Cerebellar nuclear complex (tissue), 1 donor: ENCODE measurements at places on chromosomes 7 and 10.

DNA sequence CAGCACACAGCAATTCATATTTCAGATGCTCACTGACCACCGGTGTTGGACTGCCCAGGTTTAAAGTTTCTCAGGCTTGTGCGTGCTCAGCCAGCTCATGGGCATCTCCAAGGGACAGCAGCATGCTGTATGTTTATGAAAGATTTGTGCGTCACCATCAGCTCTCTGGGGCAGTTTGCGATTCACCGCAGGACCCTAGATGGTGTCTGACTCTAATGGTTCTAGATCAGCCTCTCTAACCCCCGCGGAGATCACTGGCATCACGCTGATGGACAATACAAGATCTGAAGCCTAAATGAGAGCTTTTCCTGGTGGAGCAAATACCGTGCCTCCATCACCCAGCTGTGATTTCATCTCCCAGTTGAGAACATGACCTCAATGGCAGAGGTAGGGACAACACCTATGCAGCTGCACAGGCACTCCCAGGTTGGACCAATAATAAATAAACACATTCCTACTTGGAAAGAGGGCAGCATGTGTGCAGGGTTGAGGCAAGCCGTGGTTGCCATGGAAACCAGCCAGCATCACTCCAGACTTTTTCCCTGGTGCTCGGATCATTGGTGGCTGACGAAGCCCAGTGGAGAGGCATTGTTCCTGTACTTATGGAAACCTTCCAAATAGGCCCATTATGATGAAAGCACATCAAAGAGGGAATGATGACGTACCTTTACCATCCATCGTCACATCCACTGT is 253.6 kb downstream of the KCNMA1 start:
- DNase-seq, result no peak

GRCh38 chr10:109115179-109115578 is 808.1 kb downstream of the XPNPEP1 start:
- DNase-seq, result no peak

GRCh38 chr7:39465055-39465929 is 100.9 kb upstream of the YAE1 start:
- DNase-seq, result no peak

- no peak for DNase-seq
Observed at GRCh38 chr7:32921896-32922295, 30.3 kb upstream of the KBTBD2 start.

GRCh38 chr7:12389089-12389700 is 14.5 kb downstream of the VWDE start:
- no peak for DNase-seq

DNA sequence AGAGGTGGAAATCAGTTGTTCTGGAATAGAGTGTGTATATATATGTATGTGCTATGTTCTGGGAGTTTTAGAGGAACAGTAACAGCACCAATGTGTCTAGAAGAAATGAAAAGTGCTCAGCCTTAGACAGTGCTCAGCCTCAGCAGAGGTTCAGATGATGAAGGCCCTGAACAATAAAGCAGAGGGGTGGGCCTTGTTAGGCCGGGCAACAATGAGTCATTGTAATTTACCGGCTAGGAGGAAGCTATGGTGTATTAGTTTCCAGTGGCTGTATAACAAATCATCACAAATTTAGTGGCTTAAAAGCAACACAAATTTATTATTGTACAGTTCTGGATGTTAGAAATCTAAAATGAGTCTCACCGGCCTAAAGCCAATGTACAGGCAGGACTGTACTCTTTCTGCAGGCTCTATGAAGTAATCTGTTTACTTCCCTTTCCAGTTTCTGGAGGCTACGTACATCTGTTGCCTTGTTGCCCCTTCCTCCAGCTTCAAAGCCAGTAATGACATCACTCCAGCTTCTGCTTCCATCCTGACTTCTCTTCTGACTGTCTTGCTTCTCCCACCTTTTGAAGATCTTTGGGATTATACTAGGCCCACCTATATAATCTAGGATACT is 84.6 kb downstream of the CH25H start:
- no peak for DNase-seq

- DNase-seq, result no peak
Observed at GRCh38 chr7:70229242-70229641, 631.0 kb downstream of the AUTS2 start.

DNA sequence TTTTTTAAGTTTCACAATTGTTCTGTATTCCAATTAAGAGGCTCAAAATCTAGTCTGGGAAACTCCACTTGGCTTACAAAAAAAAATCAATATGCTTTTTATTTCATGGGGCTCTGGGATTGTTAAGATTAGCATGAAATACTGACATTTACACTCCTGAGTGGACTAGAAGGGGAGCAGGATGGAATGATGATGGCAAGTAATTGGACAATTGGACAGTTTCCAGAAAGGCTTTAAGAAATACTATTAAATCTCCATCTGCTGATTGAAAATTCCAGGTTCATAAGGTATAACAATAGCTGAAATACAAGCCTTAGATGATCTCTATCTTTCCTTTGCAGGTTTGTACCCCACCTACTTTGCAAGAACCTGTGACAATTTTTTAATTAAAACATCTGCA is 184.4 kb downstream of the LRRTM3 start:
- DNase-seq, result no peak

DNA sequence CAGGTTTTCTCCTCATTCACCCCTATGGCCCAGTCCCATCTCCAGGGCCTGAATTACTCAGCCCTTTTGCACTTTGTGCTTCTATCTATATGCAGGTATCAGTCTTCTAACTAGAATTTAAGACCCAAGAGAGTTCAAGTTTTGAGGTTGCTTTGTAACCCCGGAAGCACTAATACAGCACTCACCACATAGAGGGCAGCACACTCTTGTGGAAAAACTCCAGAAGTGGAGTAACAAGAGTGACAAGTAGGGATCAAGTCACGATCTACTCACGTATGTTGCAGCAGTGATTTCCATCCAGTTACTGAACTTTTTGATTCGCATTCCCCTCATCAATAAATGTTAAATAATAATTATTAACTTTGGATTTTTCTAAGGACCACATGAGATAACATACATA is 151.0 kb downstream of the CHCHD3 start:
- no peak for DNase-seq

DNA sequence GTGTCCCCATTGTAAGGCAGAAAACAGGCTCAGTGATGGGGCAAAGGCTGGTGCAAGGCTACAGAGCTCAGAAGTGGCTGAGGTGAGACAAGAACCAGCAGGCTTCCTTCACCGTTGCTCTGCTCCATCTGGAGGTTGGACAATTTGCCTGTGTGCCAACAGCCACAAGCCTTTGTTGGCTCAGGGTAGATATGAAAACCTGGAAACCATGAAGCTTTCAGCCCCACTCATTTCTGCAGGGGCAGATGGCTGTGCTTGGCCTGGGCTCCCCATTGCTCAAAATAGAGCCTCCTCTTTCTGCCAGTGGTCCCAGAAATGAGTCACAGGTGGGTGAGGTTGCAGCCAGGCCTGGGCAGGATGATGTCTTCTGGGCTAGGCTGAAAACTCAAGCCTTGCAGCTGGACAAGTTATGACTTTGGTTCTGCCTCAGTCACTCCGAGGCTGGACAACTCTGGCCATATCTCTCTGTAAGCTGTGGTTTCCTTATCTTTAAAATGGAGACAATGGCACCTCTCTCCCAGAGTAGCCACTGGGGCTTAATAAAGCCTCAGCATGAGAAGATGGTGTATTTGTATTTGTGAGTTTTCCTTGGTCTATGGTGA is 12.2 kb upstream of the ZNF273 start:
- DNase-seq, result peak; percentile 91

DNA sequence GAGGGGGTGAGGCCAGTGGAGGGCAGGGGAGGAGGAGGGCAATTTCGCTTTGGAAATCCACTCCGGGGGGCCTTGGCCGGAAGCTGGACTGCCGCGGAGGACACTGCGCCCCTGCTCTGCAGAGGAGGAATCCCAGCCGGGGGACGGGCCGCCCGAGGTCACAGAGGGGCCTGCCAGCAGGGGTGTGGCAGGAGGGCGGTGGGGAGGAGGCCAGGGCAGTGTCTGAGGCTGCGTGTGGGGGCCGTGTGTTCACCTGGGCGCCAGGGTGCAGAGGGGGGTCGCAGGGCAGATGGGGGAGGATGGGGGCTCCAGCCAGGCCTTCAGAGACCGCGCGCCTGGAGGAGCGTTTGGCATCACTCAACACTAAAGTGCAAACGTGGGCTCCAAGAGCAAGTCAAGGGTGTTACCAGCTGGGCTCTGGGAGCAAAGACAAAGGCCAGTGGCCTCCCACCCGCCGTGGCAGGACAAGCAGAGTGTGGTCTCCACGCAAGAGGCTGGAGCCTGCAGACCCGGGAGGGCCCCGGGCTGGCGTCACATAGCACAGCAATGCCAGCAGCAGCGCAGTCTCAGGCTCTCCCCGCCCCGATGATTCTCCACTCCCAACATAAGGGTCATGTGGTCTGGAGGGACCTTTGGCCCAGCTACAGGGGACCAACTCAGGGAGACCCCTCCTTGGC is 45.3 kb upstream of the DNAJB6 start:
- no peak for DNase-seq

- DNase-seq, result no peak
Observed at GRCh38 chr10:14466257-14466656, 135.5 kb upstream of the FRMD4A start.

- DNase-seq, result no peak
Observed at GRCh38 chr10:121935702-121936101, 7.9 kb upstream of the ATE1 start.

DNA sequence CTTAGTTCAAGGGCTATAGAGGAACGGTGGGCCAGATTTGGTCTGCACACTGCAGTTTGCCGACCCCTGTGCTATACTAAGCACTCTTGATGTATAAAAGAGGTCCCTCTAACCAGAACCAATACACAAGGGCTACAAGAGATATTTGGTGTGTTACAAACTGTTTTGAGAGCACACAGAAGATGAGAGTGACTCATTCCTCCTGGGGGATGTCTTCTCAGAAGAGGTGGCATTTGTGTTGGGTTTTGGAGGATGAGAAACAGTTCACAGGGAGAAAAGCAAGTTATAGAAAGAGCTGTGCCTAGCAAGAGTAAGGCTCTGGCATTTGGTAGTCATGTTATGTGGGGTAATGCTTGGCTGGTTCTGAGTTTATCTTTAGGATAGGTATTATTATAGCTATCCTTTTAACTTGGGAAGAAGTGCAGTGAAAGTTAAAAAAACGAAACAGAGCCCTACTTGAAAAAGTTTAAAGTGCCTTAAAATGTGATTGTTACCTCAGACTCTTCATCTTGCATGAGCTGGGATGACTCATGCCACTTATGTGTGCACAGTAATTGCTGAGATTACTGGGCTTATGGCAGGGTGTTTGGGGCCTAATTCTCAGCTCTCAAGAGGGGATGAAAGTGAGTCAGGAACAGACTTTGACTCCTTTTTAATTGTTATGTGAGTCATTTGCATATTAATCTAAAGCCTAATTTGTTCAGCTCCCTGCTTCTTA is 160.4 kb downstream of the KIF20B start:
- no peak for DNase-seq

DNA sequence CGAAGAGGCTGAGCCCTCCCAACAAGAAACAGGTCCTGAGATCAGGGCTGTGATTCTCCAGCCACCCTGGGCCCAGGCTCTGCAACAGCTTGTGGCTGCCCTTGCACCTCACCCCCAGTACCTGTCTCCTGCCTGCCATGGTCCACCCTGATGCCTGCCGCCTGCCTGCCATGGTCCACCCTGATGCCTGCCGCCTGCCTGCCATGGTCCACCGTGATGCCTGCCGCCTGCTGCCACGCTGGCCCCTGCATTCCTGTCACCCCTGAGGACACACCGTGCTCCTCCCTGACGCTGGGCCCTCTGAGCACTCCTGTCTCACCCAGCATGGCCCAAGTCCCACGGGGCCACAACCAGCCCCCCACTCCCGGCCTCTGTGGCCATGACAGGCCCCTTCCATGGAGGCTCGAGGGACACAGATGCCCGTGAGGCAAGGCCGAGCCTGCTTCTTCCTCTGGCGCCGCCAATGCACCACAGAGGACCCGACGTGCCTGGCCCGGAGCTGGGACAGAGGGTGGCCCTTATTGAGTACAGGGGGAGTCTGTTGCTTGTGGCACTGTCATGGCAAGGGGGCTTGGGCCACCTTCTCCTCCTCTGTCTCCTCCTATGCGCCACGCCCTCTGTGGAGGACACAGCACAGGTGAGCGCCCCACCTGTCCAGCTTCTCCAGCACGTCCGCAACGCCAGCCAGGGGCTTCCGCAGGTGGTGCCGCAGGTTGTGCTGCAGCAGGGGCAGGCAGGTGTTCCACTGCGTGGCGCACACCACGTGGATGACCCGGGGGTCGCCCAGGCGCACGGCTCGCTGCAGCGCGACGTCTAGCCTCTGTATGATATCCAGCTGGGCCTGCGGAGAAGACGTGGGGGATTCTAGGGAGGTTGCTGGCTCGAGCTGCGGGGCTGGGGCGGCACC is 18.1 kb downstream of the CFAP46 start:
- no peak for DNase-seq

- no peak for DNase-seq
Observed at GRCh38 chr10:88065383-88066049, 202.1 kb downstream of the PTEN start.

DNA sequence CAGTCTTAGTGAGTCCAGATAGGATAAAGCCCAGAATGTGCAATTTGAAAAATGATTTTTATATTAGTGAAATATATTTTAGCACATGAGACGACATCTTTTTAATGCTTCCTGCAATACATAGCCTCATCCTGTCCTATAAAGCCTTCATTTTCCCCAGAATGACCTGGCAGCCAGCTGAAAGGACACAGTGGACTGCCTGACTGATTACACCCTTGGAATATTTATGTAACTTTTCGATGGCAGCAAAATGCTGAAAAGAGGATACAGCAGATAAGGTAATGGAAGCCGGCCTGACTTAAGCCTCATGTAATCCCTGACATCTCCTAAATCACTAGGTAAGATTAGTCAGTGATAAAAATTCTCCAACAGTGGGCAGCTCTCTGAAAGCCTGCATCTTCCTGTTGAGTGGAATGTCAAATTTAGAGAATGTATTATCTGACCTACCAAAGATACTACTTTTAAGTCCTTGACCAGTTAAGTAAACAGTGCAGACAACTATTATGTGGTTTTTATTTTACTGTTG is 210.7 kb upstream of the STEAP1 start:
- DNase-seq, result no peak

DNA sequence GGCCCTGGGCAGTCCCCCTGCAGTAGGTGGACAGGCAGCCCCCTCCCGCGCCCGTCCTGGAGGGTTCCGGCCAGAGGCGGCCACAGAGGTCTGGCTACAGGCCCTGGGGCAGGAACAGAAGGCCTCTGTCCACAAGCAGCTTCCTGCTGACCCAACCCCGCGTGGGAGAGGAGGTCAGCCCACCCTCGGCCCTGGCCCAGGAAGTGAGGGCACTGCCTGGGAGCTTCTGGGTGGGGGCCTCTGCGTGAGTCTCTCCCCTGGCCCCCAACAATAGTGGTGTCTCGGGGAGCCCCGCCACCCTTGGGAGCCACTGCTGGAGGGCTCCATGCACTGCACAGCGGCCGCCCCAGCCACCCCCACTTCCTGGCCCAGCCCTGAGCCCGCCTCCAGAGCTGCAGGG is 4.7 kb downstream of the MICALL2 start:
- DNase-seq, result no peak

DNA sequence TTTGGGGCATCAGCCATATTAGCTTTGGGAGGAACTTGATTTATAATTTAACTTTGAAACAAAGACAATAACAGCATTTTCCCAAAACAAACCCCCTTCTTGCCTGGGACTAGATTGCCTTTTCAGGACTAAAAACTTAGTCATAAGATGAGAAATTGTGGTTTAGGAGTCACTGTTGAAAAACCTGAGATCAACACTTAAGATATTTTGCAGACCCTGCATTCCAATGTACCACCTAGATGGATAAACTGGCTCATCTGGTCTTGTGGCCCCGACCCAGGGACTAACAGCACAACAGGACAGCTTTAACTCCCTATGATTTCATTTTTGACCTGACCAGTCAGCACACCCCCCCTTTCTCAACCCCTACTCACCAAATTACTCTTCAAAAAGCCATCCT is 1165.4 kb downstream of the XPNPEP1 start:
- no peak for DNase-seq

- no peak for DNase-seq
Observed at GRCh38 chr7:77866786-77867536, 68.4 kb downstream of the PHTF2 start.
